ENCODE measurements at places on chromosomes 5 and 9.

DNA sequence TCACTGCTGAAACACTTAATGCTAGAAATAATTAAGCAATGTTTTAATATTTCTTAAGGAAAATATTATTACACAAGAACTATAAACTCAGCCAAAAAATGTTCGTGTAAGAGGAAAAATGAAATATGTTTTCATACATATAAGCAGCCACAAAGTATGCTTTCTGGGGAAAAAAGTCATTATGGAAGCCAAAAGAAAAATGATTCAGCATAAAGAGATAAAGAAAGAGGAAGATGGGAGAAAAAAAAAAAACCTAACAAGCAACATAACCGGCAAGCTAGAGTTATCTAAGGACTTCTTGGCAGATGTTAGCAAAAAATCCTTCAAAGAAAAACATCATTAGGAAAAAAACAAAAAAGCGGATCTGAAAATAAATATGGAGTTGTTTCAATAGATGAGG is 179.1 kb downstream of the MUSK start:
- no peak for DNase-seq

- DNase-seq, result no peak
These were observed 1176.1 kb downstream of the CDH9 start for GRCh38 chr5:25862276-25862675.

DNA sequence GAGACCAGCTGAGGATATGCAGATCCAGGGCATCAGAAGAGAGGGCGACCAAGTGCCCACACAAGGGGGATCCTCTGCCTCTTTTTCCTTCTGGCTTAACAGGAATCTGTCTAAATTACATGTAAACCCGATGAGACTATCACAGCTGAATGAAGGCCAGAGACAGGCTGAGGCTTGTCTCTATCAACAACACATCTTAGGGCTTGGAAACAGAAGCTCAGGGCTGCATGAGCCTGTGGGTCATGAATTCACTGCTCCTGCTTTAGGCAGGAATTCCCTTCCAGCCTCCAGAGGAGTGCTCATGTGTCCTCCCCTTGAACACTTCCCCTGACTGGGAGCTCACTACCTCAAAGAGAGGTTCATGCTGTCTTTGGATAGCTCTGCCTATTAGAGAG is 106.1 kb upstream of the PHYKPL start:
- no peak for DNase-seq

DNA sequence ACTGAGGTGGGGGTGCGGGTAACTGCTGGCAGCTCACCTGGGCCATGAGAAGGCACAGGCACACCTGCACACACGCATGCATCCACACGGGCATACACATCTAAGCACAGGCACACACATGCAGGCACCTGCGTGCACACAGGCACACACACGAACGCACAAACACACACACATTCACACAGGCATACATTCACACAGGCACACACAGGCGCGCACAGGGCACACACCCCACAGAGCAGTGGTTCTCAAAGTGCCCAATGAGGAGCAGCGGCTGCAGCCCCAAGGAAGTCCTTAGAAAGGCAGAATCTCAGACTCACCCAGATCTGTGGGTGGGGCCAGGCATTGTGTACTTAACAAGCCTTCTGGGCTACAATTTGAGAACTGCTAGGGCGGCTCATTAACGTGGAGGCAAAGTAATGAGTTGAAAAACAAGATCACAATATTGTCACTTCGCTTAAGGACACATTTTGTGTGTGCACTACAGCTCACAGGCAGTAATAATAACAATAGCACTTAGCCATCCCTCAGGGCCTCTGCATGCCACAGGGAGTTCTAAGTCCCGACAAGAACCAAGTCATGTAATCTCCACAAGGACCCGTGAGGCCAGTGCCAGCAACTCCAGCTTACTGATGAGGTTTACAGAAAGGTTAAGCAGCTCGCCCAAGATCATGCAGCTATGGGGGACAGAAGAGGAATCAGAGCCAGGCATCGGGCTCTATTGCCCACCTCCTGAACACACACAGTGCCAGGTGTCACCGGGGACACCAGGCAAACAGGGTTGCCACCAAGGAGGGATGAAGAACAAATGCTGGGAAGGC is 91.6 kb downstream of the ROR2 start:
- DNase-seq, result no peak

- DNase-seq, result peak; percentile 36
These were observed 55.6 kb downstream of the ARHGEF37 start for GRCh38 chr5:149636861-149637246.

GRCh38 chr9:116953271-116953670 is 266.2 kb downstream of the TRIM32 start:
- DNase-seq, result no peak

All from activated T-helper 1 cell treated with Interleukin-2 at 50 U/mL for 16 hours (primary cell).